PC-3 (cell line): ENCODE measurements at places on chromosomes 5 and 9. TPM values are rescaled to one million over a fixed set of nuclear protein-coding genes. Genes with fewer than 3 reads are reported as not detected.

DNA sequence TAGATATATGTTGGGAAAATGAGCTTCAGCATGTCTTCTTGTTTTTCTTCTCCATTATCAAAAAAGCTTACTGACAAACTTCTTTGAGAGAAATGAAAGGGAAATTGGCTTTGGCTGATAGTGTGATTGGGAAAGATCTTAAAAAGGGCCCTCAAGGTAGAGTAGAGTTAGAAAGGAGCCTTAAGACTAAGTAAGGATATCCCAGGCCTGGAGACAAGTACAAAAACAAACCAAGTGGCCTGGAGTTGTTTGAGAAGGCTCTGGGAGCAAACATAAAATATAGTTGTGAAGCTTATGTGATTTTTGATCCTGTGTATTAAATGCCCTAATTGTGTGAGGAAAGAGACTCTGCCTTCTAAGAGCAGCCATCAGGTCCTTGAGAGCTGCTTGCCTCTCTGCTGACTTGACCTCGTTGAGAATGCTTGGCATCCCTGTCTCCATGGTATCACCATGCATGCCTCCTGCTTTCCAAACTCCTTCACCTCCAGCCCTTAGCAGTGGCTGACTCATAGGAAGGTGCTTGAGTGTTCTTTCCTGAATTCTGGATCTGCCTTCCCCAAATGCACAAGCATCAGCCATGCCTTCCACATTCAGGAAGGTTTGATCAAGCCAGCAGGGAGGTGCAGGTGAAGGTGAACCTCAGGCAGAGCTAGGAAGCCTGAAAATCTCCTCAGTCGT, 78.9 kb downstream of the SMARCA2 start:
- H3K27me3 ChIP-seq: no peaks in the 10 kb centered on the region
- H3K36me3 ChIP-seq: no peaks in the 10 kb centered on the region
- no peaks in the 10 kb centered on the region for H3K4me1 ChIP-seq
- H3K4me3 ChIP-seq: no peak overlapping the region
- H3K27ac ChIP-seq: no peak overlapping the region

The SPINK6 gene
- total RNA-seq: not detected in 2 replicates

The IFNA21 gene
- not detected in 2 replicates for total RNA-seq

The NRG2 gene
- total RNA-seq: 1.8 and 3.2 TPM in 2 replicates

The TAF11L5 gene
- total RNA-seq: not detected in 2 replicates
